RKO (cell line): ENCODE measurements at places on chromosomes 16 and 17.

DNA sequence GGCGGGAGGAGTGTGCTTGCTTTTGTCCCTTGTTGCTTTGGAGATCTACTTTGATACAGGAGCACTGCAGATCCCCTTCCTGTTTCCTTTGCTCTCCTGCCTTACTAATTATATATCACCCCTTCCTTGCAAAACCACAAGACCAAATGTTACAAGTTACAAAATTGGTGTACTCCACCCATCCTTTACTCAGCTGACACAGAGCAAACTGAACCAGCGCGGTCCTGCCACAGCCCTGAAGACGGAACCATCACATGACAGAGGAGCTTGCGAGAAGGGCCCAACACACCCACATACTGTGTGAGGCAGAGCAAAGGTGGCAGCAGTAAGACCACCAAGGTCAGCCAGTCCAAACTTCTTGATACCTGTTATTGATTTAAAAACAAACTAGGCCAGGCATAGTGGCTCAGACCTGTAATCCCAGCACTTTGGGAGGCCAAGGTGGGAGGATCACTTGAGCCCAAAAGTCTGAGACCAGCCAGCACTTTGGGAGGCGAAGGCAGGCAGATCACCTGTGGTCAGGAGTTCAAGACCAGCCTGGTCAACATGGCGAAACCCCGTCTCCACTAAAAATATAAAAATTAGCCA, 33.2 kb downstream of the CYTH1 start:
- DNase-seq, result no peak

DNA sequence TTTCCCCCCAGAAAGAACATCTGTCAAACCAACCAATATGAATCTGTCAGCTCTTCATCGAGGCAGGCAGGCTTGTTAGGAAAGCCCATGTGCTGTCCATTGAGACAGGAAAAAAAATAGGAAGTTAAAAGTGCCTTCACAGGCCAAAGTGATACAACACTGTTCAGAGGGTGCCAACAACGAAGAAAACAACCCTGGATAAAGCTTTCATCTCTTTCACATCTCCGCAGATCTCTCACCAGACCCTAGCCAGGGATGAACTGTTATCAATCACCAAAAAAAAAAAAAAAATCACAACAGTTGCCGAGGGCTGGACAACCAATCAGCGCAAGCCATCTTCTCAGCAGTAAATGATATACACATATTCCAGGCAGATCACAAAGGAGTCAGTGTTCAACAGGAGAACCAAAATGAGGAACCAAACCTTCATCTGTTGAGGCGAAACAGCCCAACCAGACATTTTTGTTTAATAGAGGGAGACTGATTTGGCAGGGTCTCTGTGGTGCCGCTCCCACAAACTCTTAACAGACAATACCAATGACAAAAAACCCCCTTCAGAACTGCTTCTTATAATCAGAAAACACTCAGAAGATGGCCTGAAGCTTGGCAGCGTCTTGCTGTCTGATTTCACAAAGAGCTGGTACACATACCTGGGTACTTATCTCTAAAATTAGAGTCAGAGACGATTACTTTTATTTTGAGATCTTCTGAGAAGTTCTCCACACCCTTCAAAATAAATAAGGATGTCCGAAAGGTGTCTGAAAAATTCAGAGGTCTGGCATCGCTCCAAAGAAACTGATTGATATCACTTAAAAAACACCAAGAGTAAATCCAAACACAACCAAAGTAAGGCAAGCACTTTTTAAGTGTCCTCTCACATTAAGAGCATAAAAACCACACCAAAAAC, 1.8 kb downstream of the MAP3K14 start:
- DNase-seq, result no peak

DNA sequence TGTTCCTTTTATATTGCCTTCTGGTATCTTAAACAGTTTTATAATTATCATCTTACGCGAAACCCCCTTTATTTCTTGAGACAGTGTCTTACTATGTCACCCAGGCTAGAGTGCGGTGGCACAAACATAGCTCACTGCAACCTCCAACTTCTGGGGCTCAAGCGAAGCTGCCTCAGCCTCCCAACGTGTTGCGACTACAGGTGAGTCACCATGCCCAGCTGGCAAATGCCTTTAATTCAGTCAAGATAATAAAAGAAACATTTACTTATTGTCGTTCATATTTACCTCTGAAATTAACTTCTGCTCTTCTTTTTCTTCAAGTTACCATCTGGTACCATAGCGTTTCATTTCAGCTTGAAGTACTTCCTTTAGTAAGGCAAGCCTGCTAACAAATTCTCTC, 43.9 kb downstream of the FBXL20 start:
- DNase-seq, result no peak

- DNase-seq, result peak; percentile 2
Observed at GRCh38 chr17:58452738-58453137, 35.4 kb upstream of the RNF43 start.

- no peak for DNase-seq
Observed at GRCh38 chr17:65109990-65110680, 27.0 kb upstream of the RGS9 start.

DNA sequence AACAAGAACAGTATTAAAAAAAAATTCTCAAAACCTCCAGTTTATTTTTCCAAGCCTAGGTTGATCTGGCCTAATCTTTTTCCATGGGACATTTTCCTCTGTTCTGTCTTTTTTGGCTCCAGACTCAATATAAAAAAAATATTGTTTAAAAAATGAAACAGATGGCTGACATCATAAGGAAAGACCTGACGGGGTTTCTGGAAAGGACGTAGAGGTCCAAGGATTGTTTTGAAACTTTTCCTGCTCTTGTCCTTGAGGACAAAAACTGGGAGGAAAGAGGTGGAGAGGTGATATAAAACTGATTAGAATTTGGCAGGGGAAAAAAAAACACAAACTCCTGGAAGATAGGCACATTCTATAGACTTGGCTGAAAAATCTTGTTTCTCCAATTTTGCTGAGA, 211.4 kb upstream of the CDH11 start:
- no peak for DNase-seq

DNA sequence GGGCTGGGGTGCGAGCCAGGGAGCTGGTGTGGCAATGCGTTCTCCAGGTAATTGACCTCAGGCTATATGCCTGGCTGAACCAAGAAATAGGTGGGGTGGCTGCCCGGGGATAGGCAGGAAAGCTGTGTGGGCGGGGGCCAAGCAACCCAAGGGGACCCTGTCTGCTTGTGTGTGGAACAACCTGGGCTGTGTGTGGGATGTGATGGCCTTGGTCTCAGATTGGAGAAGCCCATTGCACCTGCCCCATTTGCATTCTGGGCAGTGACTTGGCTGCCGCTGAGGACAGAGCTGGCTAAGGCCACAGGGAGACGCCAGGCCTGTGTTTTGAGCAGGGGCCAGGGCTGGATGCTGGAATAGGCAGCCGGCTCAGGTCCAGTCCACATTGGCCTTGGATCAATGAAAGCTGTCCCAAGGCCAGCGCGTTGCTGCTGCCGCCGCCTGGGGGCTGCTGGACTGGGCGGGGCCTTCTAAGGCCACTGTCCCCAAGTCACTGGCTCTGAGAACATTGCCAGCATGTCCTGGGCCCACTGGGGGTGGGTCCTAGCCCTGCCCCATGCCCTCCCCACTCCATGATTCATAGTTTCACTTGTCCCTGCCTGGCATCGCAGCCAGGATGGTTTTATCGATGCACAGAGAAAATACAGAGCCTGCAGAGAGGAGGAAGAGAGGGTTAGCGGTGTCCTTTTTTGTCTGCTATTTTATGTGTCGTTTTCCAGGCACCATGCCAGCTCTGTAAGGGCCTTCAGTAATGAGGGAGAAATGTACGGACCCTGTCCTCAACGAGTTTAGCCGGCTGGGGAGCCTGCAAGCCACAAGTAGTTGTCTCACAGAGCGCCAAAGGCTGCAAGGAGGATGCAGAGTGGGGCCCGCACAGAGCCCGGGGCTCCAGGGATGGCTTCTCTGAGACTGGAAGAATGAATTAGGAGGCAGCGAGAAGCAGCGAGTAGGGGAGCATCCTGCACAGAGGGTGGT, 43.9 kb downstream of the NKD1 start:
- no peak for DNase-seq

GRCh38 chr17:67982686-67983382, 13.4 kb downstream of the C17orf58 start:
- DNase-seq, result no peak

DNA sequence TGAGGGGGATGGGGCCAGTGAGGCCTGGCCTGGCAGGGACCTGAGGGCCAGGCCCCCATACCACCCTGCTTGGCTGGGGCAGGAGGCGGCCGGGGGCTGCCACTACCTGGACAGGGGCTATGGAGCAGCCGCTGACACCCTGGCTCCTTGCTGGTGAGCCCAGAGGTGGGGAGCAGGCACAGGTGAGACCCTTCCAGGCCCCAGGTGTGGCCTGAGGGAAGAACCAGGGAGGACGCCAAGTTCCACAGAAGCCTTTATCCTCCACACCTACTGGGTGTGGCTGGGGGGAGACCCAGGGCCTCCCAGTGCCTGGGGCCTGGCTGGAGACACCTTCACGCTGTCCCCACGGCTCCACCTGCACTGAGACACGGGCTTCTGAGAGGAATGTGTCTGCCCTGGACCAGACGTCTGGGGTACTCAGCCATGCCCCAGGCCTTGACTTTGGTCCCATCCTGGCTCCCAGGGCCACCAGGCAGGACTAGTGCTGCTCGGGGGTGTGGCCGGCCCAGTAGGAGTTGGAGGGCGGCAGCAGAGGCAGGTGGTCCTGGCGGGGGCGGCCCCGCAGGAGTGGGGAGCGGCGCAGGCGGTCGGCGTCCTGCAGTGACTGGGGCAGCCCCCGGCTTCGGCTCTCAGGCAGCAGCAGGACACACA, 4.7 kb downstream of the SLC22A31 start:
- no peak for DNase-seq

GRCh38 chr16:15598648-15599190, 44.2 kb downstream of the MARF1 start:
- no peak for DNase-seq

GRCh38 chr16:29745853-29746345, at the start of gene C16orf54:
Gene C16orf54 (minus strand): TSS chr16:29745990. CDS start chr16:29744951, 1,039 bp downstream.
- no peak for DNase-seq

- DNase-seq, result no peak
Observed at GRCh38 chr16:11572301-11572995, 14.3 kb downstream of the LITAF start.

DNA sequence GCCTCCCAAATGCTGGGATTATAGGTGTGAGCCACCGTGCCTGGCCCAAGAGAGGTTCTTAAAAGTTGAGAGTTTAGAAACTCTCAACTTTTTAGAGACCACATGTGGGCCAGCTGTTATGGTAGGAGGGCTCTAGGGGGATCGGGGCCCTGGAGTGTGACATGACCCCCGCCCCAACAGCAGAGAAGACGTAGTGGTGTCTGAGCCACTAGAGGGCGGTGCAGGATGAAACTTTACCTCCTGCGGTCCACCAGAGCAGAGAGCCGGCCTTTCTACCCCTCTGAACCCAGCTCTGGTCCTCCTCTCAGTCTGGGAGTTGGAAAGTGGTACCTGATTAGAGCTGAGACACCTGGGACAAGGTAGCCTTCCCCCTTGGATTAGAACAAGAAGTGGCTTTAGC, 7.4 kb downstream of the CDK5RAP3 start:
- DNase-seq, result peak; percentile 37

- no peak for DNase-seq
Observed at GRCh38 chr17:29709866-29710519, 87.3 kb upstream of the CORO6 start.

- DNase-seq, result no peak
Observed at GRCh38 chr16:85806539-85806938, 7.0 kb downstream of the COX4I1 start.

- DNase-seq, result peak; percentile 13
Observed at GRCh38 chr17:66829386-66829864, 5.5 kb upstream of the CACNG5 start.

DNA sequence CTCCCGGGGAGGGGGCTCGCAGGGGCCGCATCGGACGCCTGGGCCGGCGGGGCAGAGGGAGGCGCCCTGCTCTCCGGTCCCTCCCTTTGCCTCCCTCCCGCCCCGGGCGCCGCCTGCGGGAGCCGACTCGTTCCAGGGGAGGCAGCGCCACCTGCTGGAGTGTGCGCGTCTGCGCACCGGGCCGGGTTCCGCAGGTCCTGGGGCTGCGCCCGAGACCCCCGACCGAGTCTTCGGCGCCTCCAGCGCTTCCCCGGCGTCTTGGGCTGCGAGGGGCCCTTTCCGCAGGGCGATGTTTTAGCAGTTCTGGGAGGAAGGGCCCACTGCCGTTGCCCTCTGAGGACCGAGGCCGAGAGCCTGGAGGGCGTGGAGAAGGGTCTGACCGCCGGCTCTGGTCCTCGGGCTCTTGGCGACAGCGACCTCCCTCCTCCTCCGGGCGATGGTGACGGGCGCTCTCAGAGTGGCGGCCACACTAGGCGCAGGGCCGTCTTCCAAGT, 106.3 kb downstream of the SEC14L1 start:
- peak; percentile 58 for DNase-seq

- DNase-seq, result no peak
Observed at GRCh38 chr16:1080801-1081733, 8.5 kb downstream of the SSTR5 start.

DNA sequence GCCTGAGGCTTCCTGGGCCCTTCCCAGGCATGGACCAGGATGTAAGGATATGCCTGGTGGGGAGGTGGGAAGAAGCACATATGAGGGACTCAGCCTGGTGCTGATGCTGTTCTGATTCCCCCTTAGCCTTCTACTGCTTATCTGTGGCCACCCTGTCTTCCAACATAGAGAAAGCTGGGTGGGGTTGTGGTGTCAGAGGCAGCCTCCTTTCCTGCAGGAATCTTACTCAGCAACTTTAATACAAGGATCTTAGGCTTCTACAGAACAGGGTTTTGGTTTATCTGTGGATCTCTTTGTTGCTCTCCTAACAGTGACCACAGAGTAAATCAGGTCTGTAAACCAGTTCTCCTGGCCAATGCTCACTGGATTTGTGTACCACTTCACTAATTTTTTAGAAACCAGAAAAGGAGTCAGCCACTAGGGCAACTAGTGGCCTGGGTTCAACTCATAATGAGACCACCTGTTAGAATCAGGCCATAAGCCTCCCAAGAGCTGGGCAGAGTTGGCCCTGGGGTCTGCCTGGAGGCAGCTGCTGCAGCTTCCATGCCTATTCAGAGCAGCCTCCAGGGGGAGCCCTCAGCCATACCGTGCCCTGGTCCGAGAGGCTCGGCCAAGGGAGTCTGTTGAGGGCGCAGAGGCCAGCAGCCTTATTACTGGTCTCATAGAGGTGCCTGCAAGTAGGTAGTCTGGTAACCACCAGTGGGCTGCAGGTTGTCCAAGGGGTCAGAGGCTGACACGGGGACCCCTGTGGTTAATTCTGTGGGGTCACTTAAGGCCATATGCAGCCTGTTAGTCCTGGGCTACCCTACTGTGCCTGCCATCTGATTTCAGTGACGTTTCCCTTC, 7.1 kb downstream of the HAS3 start:
- DNase-seq, result peak; percentile 66

DNA sequence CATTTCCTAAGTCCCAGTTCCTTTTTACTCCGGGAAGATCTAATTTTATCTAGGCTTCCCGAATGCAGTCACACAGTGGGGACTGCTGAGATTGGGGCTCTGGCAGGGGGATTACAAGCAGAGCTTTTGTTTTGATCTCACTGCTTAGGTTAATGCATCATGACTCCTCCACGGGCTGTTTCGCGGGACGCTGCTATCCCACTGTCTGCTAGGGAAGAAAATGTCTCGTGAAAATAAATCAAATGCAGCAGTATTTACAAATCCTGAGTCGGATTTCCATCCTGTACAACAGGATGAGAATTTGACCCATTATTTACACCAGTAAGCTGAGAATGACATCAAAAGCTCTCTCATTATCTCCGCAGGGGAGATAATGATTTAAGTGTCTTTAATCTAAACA, 83.8 kb downstream of the CDH11 start:
- DNase-seq, result no peak
